Jurkat, Clone E6-1 (cell line): ENCODE measurements at places on chromosomes 1 and 21.

DNA sequence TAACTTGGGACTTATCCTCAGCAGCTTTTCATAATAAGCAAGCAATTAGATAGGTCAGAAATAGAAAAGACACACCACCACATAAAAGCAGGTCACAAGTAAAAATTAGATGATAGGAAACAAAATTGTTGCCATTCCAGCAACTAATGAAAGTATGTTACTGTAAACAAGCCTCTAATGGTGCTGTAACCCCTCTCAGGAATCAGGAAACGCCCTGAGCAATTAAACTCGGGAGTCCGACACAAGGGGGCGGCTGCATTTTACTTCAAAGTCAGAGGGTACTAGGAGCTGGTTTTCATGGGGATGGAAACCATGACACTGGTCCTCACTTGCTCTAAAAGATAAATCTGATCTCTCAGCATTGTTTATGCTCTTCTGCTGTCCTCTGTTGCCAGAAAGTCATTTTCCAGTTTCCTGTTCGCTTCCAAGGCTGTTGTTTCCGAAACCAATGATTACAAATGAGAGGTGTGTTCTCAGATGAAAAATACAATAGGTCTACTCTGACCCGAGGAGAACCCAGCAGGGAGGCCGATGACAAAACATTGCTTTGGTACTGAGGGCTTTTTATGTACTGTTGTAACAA, 93.4 kb downstream of the TGFBR3 start:
- no peak for DNase-seq

GRCh38 chr1:183543619-183544204, 46.5 kb downstream of the NCF2 start:
- DNase-seq, result peak; percentile 45

DNA sequence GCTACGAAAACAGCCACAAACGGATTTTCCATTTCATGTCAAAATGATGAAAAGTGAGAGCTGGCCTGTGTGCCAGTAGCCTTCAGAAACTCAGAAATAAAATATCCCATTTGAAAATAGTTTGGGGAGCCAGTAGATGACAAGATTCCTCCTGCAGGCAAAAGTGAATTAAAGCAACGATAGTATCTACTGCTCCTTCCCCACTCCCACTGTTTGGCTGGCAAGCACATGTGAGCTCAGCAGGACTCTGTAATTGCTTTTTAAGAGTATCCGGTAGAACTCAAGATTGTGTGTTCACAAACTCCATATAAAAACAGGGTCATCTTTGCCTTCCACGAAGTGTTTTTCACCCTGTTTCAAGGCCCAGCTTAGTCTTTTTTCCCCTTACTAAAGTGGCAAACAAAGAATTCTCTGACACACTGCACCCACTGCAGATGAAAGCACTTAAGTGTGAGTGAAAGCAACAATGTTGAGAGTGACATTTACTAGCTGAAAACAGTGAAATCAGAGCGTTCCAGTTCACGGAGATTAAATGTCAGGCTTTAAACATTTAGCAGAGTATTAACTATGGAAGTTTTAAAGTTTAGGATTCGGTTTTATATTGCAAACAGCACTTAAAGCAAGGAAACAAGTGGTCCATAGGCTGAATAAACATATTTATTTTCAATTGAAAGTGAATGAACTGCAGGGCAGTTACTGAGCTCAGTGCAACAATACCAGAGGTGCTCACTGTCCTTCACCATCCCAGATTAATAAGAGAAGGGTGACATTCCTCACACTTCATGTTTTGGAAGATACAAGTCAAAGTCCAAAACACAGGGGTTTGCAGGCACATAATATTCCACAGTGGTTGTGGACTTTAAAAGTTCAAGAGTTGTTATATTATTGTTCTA, 70.0 kb downstream of the ALG14 start:
- DNase-seq, result no peak

DNA sequence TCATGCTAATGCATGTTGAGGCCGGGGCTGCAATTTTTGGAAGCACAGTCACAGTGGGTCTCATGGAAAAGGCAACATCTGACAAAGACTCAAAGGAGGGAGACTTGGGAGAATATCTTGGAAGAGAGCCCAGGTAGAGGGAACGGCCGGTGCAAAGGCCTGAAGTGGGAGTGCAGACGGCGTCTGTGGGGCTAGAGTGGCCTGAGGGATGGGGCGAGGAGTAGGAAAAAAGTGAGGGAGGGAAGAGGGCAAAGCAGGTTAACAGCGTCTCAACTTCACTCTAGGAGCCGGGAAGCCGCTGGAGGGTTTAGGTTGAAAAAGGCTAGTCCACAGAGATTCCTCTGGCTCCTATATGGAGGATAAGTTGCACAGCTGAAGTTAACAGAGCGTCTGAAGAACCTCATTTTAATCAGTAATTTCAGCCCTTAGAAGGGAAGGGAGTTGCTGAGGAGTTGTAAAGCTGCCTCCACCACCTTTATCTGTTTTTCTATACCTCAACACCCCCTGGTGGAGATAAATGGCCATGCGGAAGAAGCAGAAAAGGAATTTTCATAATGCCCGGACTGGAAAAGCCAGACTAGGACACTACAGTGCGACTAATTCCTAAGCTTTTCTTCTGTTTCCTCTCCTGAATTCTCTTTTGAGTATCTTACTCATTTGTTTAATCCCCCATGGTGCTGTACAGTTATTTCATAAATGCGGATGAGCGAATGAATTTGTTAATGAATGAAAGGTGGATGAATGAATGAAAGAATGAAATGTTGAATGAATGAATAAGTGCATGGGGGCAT, 78.7 kb upstream of the ZNF281 start:
- DNase-seq, result peak; percentile 33

- DNase-seq, result no peak
These were observed 61.6 kb downstream of the HS2ST1 start for GRCh38 chr1:86975993-86976550.

DNA sequence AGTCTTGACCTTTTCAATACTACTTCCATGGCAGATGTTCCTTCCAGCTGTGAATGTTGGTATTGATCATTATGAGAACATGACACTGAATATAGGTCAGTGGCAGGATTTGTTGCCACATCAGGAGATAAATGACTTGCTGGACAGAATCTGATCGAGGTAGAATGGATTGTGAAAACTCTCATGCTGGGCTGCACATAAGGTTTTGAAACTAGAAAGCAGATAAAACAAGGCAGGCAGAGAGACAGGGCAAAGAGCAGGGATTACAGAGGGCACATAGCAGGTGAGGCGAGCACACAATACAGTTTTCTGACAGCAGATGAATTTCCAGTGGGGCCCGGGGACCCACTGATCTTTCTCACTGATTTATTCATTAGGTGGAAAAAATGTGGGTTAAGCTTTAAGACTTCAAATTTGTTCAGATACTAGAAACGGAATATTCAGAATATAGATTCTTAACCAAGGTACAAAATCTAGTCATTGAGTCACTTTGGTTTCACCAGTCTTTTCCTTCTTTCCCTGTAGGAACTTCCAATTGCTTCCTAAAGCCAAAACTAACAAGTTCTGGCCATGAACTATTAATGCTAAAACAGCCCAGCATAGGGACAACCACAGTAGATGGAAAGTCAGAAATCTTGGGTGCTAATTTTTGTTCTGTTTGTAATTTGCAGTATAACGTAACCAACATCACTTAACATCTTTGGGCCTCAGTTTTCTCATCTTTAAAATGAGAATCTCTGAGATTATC, 296.0 kb upstream of the PTBP2 start:
- DNase-seq, result no peak

DNA sequence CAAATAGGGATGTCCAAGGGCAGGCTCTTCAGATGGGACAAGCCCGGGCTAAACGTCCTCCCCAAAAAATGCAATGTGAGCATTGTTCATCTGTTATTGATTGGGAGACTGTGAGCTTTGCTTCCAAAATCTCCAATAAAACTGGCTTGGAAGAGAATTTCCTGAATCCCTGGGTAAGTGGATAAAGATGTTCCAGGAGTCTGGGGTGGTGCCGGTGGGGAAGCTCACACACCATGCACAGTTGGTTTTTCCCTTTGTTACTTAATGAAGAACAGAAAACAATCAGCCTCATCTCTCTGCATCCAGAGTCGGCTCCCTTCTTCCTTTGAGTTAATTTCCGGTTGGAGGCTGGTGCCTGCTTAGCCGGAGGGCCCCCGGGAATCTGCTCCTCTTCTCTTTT, 72.1 kb upstream of the ZBTB40 start:
- no peak for DNase-seq

GRCh38 chr1:37476087-37476452, 1.7 kb downstream of the ZC3H12A start:
- DNase-seq, result no peak

DNA sequence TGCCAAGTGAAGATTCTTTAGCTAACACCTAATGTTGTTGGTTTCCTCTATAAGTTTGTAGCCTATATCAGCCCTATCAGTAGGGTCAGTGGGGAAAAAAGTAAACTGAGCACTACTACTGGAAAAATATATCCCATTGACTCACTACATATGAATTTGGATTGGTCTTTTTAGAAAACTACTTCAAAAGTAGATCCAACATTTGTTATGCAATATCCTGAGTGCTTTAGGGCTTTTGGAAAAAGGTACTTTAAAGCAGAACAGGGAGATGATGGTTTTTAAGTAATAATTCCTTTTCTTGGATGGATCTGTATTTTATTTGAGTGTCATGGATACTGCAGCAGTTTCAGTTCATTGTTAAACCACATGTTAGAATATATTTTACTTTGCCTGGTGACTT, 7.1 kb downstream of the C1orf21 start:
- no peak for DNase-seq

DNA sequence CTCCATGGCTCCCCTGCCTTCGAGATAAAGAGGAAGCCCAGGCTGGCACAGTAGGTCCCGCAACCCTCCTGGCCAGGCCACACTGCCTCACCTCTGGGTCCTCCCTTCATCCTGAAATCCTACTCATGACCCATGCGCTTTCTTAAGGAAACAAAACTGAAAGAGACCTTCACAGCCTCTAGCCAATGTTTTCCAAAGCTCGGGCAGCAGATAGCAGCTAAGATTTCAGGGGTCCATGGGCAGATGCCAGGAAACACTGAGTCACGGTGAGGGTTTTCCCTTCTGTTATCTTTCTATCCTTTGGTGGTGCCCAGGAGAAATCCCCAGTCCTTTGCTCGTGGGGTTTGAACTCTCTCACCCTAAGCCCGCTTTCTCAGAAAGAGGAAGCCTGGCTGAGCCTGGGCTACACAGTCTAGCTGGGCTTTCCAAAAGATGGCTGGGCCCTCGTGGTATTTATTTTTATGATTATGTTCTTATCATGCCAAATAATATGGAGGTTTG, 26.6 kb downstream of the TTC39A start:
- no peak for DNase-seq

DNA sequence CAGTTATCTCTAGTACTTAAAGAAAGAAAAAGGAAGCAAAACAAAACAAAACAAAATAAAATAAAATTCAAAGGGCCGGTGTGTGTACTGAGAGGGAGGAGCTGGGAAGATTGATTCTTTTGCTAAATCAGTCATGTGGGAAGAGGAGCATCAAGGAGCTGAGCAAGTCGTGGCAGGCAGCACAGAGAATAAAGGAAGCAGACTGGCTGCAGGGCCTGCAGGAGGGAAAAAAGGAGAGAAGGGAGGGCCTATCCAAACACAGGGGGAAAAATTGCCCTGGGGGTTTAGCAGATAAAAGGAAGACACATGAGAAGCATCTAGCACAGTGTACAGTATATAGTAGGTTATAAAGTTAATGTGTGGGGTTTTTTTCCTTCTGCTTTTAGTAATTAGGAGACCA, 27.6 kb downstream of the AGO4 start:
- no peak for DNase-seq

DNA sequence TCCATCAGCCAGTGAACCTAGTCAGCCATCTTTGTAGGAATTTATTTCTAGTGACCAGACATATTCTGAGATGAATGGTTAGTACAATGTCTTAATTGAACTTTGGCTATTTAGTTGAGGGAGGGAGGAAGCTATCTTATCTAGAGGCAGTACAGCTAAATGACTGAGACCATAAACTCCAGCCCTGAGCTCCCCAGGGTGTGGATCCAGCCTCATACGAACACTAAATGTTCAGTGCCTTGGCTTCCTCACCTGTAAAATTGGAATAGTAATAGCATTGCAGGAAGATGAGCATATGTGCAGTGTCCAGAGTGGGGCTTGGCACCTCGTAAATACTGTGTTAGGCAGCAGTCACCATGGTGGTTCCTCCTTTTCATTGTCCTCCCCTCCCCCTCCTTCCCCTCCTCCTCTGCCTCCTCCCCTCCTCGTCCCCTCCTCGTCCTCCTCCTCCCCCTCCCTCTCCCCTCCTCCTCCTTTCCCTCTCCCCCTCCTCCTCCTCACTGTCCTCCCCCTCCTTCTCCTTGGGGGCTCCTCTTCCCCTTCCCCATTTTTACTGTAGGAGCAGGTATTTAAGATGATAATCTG, 108.2 kb downstream of the GALNT2 start:
- DNase-seq, result no peak

DNA sequence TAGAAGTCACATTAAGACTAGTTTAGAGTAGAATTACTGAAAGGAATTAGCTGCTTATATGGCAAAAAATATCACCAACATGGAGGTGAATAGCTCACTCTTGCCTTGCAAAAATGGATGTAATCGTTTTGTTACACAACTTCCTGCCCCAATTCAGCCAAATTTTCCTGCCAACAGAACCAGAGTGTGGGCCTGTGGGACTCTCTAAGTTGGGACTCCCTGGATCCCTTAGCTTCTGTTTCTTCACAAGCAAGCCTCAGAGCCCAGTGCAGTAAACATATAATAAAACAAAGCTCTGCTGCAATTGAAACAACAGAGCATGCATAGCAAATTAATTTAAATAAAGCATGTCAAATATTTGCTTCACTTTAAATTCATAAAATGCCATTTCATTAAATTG, 232.5 kb downstream of the TNR start:
- DNase-seq, result no peak

- DNase-seq, result no peak
These were observed 136.6 kb downstream of the PROX1 start for GRCh38 chr1:214124281-214124805.

- no peak for DNase-seq
These were observed 488.5 kb upstream of the RUNX1 start for GRCh38 chr21:35537604-35538003.

DNA sequence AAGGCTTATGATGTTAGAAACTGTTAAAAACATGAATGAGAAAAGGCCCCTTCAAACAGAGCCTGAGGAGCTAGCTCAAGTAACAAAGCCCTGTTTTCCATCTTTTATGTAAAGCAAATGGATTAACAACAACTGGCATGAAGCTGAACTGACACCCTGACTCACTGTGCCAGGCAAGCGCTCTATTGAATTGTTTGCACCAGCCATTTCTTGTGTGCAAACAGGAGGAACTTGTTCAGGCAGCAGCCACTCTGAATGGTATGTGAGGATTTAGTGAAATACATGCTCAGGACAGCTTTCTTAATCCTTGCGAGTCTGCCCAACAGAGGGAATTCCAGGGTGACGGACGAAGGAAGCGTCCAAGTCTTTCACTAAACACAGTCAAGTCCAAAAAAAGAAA, 291.1 kb upstream of the ADGRL2 start:
- DNase-seq, result no peak

- no peak for DNase-seq
These were observed 10.9 kb downstream of the DOP1B start for GRCh38 chr21:36167541-36167940.

- DNase-seq, result no peak
These were observed 38.2 kb downstream of the CD46 start for GRCh38 chr1:207789792-207790787.

- DNase-seq, result no peak
These were observed 53.4 kb downstream of the DPH5 start for GRCh38 chr1:100972185-100972584.
